ELR (cell line): ENCODE measurements at places on chromosomes 16 and 17.
A peak's percentile ranks its signal among the peaks of the same experiment; 100 is the strongest.

- peak; percentile 17 for DNase-seq
Measured at GRCh38 chr16:30533748-30534367, 800 bp downstream of the ZNF747 start.

DNA sequence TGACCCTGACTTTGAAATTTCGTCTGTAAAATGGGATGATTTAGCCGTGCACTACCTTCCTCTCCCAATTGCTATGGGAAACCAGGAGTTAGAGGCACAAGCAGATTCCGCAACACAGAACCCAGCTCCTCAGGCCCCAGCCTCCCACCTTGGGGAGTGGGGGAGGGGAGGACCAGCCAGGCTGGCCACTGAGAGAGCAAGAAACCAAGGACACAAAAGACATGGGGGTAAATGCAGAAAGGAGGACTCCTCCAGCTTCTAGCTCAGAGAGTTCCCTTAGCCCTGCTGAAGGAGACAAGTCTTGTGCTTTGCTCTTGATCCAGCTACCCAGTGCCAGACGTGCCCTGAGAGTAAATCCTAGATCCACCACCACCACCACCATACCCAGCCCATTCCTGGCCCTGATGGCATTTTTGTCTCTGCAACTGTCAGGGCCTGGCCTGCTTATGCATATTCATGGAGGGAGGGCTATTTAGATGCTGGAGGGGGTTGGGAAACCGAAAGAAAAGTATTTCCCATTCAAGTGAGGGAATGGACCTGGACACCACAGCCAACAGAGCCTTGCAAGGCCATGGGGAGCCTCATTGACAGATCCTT is 25.9 kb downstream of the PITPNM3 start:
- DNase-seq = no peak

DNA sequence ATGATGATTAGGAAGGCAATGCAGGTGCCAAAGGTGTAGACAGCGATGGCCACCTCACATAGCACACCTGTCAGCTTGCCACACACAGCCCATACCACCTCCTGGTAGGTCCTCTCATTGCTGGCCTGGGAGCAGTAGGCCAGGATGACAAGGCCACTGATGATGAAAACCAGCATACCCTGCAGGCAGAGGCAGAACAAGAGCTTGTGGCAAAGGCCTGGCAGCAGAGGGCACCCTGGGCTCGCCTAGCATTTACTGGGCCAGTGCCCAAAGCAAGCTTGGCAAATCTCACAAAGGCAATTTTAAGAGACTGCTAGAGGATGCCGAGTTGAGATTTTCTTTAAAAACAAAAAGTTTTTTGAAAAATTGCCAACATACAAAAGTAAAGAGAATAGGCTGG is 5.9 kb downstream of the SLC38A7 start:
- peak; percentile 43 for DNase-seq

- DNase-seq = no peak
Measured at GRCh38 chr17:33664116-33664840, 371.2 kb upstream of the ASIC2 start.

GRCh38 chr16:19085679-19086200 is 18.3 kb downstream of the COQ7 start:
- DNase-seq = peak; percentile 36

- DNase-seq = peak; percentile 78
Measured at GRCh38 chr17:8041249-8041928, 2.5 kb downstream of the ALOX15B start.

- peak; percentile 14 for DNase-seq
Measured at GRCh38 chr17:32123782-32124181, 18.5 kb upstream of the RHOT1 start.

GRCh38 chr16:31529937-31530312 is 2.2 kb downstream of the AHSP start:
- DNase-seq = no peak

DNA sequence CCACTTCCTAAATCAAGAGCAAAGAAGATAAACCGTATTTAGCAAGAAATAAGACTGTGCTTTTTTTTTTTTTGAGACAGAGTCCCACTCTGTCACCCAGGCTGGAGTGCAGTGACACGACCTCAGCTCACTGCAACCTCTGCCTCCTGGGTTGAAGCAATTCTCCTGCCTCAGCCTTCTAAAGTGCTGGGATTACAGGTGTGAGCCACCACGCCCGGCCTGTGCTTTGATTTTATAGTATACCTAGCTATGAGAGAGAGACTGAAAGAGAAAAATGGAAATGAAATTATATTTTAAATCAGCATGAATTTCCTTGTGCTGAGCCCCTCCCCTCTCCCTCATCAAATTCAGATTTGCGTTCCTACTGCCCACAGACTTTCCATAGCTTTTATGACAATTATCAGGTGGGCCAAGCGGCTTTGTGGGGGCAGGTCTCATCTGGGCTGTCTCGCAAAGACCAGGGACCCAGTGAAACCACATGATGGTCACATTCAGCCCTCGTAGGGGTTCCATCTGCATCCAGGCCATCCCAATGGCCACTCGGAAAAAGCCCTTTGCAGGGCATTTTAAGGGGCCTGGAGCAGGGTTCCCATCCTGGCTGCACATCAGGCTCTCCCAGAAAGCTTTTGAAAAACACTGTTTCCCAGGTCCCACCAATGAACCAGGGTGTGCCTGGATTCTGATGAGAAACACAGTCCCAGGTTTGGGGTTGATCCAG is 8.5 kb downstream of the CACNG1 start:
- DNase-seq = no peak

DNA sequence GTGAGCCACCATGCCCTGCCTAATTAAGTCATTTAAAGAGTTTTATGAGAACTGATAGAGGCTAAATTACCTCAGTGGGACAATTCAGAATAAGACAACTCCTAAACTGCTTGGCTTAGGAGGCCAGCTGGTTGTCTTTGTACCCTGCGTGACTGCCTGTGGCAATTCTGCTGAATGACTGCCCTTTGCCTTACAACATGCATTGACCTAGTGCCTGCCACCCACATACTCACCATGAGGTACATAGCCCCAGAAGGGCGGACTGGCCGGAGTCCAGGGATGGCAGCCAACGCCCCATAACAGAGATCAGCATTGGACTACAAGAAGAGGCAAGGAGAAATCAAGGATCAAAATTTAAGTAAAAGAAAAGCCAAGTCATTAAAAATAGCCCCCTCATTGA is 7.3 kb downstream of the TAT start:
- DNase-seq = no peak

DNA sequence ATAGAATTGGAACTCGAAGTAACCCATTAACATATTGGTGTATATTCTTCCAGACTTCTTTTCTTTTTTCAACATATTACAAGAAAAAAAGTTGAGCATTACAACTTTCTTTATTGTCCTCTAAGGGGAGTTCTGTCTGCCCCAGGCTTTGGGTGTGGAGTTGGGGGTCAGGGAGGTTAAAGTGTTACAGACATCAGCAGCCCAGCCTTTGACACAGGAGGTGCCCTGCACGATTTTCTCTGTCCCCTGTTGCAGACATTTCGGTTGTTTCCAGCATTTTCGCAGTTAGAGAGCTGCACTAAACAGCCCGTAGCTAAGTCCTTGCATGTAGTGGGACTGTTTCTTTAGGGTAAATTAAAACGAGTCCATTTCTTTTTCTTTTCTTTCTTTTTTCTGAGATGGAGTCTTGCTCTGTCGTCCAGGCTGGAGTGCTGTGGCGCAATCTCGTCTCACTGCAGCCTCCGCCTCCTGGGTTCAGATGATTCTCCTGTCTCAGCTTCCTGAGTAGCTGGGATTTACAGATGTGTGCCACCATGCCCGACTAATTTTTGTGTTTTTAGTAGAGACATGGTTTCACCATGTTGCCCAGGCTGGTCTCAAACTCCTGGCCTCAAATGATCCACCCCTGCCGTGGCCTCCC is 13.4 kb upstream of the ADCY7 start:
- no peak for DNase-seq

DNA sequence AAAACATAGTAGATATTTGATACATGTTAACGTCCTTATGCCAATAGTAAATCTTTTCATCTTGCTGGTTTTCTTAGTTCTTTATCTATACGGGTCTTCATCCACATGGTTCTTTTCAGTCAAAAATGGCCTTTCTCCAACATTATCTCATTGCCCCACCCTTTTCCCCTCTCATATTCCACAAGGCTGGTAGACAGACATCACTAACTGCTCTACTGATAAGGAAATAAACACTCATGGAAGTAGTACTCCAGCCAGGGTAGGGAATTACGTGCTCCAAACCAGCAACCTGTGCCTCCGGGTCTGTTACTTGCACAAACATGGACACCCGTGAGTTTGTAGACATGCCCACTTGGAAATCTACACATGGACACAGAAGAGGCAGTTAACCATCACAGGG is 141.4 kb downstream of the XYLT1 start:
- no peak for DNase-seq

DNA sequence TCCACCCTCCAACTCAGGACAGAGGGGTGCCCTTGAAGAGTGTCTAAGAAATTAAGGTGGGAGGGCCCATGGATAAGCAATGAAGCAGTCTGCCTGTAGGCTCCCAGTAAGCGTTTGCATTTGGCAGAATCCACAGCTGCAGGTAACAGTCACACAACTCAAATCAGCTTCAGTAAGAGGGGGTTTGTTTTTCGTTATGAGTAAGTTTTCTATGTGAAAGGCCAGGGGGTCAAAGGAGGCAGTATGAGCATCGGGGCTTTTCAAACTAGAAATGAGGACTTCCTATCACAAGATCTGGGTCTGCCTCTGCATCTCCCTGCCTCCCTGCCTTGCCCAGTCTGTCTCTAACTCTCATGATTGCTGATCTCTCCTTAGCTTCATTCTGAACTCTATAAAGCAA is 128.1 kb upstream of the CCL2 start:
- no peak for DNase-seq
